ENCODE measurements at places on chromosomes 3 and 15.

GRCh38 chr3:181567311-181568075 is 144.2 kb upstream of the SOX2 start:
- DNase-seq: no peak

GRCh38 chr3:57583544-57583943 is 13.6 kb downstream of the ARF4 start:
- DNase-seq: no peak

GRCh38 chr3:131454501-131454900 is 48.3 kb downstream of the MRPL3 start:
- DNase-seq: peak; percentile 16

- DNase-seq: no peak
These were observed 74.8 kb downstream of the AQP9 start for GRCh38 chr15:58212909-58213526.

DNA sequence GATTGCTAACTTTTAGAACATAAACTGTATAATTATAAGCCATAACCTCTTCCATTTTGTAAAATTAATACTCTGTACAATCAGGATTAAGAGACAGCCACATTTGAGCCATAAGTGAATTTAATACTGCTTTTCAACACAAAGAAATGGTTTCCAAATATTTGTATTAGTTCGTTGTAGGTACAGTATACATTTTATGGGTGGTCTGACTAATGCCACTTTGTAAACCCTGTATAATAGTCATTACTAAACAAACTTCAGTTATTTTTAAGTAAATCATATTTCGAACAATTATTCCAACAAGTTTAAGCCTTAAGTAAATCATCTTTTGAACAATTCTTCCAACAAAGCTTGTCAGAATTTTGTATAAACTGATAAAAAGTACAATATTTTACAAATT is 11.0 kb downstream of the ALCAM start:
- no peak for DNase-seq

DNA sequence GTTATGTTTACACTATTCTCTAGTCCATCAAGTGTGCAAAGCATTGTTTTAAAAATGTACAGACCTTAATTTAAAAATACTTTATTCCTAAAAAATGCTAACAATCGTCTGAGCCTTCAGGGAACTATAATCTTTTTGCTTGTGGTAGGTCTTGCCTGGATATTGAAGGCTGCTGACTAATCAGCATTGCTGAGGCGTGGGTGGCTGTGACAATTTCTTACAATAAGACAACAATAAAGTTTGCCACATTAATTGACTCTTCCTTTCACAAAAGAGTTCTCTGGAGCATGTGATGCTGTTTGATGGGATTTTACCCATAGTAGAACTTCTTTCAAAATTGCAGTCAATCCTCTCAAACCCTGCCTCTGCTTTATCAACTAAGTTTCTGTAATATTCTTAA is 384.0 kb upstream of the TGFBR2 start:
- DNase-seq: no peak

GRCh38 chr15:77573802-77574201 is 58.9 kb downstream of the LINGO1 start:
- DNase-seq: no peak

- no peak for DNase-seq
These were observed 2.1 kb downstream of the UBE3A start for GRCh38 chr15:25436707-25437106.

GRCh38 chr3:15307580-15307979 is 24.8 kb downstream of the SH3BP5 start:
- no peak for DNase-seq

- no peak for DNase-seq
These were observed 1136.7 kb downstream of the TUSC7 start for GRCh38 chr3:117846238-117846637.

GRCh38 chr3:186400662-186401061 is 38.6 kb upstream of the DGKG start:
- DNase-seq: no peak

GRCh38 chr3:150252462-150252861 is 155.6 kb upstream of the TSC22D2 start:
- no peak for DNase-seq

DNA sequence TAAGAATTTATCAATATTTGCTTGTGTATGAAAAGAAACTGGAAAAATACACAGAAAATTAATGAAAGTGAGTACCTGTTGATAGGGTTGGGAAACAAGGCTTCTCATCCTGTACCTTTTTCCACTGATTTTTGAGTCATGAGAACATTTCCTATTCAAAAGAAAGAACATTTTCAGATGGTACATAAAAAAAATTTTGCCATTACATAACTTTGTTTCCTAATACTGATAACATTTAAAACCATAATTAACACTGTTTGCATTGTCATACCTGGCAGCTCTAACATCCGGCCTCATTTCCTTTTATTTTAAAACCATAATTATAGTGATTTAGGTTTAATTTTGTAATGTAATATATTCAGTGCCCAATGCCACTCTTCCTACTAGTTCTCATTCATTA is 11.7 kb downstream of the NKTR start:
- no peak for DNase-seq

DNA sequence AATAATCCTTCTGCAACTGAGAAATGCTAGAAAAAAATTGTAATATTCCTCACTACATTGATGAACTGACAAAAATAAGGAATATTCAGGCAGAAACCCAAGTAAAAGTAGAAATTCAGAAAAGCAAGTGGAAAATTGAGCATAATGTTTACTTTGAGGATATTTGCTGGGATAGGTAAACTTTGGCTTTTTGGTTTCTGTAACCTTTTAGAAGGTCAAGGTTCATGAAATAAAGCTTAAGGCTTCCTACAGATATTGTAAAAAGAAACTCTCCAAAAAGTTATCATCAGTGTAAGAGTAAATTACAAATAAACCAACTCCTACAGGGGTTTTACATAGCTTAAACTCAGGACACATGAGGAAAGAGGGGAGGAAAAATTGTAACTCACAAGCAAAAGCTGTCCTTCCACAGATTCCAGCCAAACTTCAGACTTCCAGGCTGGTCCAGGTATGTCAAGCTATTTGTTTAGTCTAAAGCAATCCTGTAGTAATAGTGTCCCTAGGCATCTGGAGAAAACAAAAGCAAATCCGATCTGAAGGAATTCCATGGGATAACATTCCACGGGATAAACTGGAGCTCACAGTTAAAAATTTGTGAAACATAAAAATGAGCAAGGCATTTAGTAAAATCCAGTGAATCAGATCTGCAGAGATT is 21.1 kb downstream of the C3orf70 start:
- no peak for DNase-seq

DNA sequence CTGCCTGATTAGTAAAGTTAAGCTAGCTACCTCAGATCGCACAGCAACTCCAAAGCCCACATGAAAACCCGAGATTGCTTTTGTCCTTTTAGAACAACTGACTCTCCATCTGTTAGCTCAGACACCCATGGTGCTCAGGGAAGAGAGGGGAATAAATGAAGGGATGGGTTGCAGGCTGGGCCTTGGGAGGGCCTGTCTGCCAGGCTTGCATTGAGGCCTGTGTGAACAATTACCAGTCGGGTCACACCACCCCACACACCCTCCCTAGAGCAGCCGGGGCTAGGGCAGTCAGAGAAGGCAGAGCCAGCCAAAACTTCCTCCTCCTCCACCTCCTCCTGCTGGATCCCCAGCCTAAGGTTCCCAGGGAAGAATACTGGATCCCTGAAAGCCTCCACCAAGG is 8.8 kb upstream of the PRKAR2A start:
- no peak for DNase-seq

DNA sequence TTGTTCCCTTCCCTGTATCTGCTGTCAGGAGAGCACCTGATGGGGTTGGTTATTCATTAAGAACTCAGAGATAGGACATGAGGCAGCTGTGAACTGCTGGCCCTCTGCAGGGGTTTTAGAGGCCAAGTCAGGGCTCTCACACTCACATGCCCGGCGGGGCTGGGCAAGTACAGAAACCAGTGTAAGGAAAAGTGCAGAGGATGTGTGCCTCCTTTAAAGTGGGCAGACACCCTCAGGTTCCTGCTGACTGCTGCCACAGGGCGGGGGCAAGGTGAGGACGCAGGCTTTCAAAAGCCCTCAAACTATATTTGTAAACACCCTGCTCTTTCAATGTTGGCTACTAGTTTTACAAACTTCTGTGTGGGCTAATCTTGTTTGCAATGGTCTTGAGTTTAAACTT is 22.4 kb downstream of the CXCR6 start:
- DNase-seq: no peak

GRCh38 chr3:24944805-24945520 is 450.3 kb upstream of the THRB start:
- DNase-seq: no peak

GRCh38 chr3:105430455-105430854 is 63.7 kb downstream of the ALCAM start:
- no peak for DNase-seq

DNA sequence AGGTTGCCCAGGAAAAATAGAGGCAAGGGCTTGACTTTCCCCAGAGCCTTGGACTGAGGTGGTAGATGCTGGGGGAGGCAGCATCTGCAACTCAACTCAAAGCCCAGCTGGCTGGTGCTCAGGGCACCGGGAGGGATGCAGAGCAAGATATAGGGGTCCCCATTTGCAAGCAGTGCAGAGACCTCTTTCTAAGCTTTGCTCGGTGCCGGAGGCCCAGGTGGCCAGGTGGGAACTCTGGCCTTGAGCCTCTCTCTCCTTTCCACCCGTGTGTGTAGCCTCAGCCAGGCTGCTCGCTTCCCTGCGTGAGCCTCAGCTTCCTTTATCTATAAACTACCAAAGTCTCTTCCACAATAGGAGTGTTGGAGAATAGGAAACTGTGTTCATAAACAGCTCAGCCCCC is 36.5 kb downstream of the SLC6A6 start:
- no peak for DNase-seq

- DNase-seq: no peak
These were observed 79.7 kb downstream of the OTOL1 start for GRCh38 chr3:161576311-161576710.

- no peak for DNase-seq
These were observed 17.1 kb downstream of the TNFSF10 start for GRCh38 chr3:172506094-172506493.

- no peak for DNase-seq
These were observed 330.6 kb upstream of the MCTP2 start for GRCh38 chr15:93900476-93901400.

GRCh38 chr3:134104031-134104430 is 74.3 kb upstream of the SLCO2A1 start:
- no peak for DNase-seq

DNA sequence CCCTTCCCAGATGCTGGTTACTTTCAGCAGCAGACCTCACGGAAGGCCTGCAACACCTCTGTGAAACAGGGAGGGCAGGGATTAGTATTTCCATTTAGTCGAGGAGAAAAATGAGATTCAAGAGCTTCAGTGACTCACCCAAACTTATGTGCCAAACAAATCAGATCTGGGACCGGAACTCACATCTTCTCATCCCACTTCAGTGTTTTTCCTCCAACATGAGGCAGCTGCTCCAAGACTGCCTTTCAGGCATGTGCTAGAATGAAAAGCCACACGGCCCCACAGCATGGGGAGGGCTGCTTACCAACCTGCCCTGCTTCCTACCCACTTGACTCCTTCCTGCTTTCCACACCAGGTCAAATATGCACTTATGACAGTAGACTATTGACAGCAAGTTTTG is 129.4 kb upstream of the SLC24A5 start:
- no peak for DNase-seq

- no peak for DNase-seq
These were observed 288.1 kb downstream of the RPLP1 start for GRCh38 chr15:69740684-69741083.

DNA sequence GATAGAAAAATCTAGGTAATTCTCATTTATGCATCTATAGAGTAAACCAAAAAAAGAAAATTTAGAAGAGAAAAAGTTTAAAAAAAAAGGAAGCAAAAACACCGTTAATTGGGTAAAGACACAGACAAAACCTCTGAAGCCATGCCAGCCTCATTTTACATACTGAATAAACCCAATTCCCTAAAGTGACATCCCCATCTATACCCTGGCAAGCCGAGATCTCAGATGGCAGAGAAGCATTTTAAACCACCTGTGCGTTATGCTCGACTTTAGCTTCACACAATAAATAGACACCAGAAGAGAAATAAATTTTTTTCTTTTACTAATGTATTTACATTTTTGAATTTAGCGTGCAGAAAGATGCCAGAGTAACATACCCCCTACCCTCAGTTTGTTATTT is 382.1 kb downstream of the PLCL2 start:
- DNase-seq: no peak

- no peak for DNase-seq
These were observed 166.4 kb upstream of the UBE2E2 start for GRCh38 chr3:23036728-23037127.

DNA sequence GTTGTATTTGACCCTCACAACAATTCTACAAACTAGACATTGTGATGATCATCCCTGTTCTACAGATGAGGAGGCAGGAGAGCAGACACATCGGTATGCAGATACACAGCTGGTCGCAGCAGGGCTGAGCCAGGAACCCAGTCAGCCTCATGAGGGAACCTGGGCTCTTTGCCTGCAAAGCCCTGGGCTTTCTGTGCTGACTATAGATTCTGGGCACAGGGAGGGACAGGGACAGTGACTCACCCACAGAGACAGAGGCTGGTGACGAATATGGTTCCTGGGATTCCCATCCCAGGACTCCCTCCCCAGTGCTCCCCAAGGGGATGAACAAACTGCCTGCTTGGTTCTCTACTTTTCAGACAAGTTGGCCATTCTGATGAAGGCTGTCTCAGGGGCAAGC is 3.8 kb upstream of the CAMP start:
- DNase-seq: peak; percentile 34

GRCh38 chr15:89809093-89809786 is 5.4 kb downstream of the ANPEP start:
- DNase-seq: no peak

DNA sequence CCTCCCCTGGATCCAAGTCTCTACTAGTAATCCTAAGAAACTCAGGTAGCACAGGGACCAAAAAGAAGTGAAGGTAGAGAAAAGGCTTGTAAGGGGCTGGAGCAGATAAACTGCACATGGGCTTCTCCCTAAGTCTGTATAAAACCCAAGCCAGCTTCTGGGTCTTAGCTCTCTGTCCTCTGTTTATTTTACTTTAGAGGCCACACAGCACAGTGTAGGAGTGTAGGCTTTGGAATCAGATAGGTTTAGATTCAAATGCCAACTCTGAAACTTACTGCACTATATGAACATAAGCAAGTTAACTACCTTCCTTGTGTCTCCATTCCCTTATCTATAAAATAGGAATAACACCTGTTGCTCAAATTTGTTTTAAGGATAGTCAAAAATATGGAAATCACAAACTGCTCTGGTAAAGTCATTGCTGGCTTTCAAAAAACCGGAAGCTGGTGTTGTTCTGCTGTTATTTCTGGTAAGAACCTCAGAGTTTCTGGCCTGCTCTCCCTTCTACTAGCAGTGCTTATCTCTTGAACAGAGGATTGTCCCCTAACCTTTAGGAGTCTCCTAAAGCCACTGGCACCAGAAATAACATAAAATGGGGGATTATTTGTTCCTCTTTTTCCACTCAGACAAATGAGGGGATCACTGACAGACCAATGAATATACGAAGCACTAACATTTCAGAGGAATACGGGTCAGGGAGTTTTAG is 33.8 kb downstream of the PIK3R4 start:
- DNase-seq: no peak
